ENCODE measurements at places on chromosomes 11 and 22. TPM values are rescaled to one million over a fixed set of nuclear protein-coding genes. Genes with fewer than 3 reads are reported as not detected.

IL18BP gene
- total RNA-seq, result 1.8 TPM

- peak; percentile 92 for DNase-seq
These were observed 2.9 kb upstream of the MTFP1 start for GRCh38 chr22:30422481-30423300.

DNA sequence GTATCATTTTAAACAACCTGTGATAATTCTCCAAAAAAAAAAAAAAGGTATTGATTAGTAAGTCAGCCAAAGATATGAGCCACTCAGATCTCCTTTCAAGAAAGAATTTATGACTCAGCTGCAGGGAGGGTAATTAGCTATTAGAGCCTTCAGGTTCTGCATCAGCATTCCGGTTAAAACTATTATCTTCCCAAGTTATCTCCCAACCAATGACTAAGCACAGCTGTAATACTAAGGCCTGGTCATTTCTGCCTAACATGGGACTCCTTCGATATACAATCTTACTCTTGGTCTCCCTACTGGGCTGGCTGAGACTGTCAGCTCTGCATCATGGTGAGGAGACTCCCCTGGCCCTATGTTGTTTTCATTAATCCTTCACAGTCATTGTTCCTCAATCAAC, 60.4 kb downstream of the SBF2 start:
- DNase-seq, result peak; percentile 48

DNA sequence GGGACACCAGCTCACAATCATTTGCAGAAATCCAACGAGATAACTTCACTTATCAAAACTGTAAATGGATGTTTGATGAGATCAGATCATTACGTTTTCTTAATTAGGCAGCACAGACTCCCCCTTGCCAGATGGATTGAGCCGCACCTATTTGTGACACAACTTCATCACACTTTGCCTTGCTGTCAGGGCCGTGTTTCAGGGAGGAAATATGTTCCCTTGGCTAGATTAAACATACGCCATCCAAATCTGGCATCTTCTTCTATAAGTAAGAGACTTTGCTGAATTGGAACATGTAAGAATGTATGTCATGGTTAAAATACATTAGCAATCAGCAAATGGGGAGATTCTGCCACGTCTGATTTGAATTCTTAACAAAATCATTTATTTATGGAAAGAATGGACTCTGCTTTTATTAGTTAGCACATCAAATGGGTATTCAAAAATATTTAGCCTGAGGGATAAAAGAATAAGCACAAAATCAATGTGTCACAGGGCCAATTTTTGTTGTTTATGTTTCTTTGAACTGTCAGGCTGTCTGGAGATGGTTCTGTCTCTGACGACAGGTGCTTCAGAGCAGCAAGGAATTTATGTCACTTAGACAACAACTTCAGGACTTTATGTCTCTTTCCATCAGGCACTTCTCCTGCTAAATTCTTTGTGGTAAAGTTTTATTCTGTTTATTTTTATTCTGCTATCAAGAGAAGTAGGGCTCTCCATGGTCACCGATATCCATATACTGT, 326.1 kb upstream of the NCAM1 start:
- DNase-seq, result no peak

DNA sequence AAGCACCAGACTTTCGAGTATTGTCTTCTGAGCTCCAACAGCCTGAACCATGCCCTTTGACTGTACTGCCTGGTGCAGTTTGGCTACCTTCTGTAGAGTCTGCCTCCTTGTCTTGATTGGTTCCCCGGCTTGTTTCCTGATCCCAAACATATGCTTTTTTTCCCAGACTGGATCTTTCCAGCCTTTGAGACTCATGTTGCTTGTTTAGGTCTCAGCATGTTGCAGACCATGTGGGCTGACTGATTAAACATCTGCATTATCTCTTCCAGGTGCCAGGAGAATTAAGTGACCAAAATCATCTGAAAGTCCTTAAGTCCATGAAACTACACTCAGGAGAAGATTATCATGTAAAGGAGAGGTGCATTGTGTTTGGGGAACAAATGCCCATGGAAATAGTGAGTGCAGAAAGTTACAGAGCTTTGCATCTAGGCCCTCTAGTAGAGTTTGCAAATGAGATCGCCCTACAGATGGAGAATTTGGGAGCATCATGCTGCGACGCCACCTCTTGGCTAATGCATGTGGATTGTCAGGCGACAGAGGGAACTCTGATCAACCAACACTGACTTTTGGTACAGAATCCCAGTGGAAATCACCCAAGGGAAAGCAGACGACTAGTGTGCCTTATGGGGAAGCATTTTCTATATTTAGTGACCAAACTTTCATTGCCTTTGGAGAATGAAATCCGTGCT, 188.8 kb downstream of the BLID start:
- DNase-seq, result no peak

DNA sequence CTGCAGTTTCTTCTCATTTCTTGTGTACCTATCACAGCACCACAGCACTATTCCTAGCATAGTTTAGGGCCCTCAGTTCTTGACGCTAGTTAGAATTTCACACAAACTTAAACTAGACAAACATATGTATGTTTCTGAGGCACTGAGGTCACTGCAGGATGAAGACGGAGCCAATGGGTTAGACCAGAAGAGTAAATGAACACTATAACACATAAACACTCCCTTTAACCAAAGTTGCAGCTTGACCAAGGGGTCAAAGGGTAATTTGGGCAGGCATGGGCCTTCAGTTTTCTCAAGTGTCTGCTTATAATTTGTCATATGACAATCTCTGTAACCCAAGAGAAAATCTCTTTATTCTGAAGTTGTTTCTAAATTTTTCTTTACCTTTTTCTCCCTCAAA, 12.9 kb upstream of the HBE1 start:
- DNase-seq, result no peak

NLRP14 gene
- total RNA-seq, result not detected

VPS51 gene
- total RNA-seq, result 139 TPM

DNA sequence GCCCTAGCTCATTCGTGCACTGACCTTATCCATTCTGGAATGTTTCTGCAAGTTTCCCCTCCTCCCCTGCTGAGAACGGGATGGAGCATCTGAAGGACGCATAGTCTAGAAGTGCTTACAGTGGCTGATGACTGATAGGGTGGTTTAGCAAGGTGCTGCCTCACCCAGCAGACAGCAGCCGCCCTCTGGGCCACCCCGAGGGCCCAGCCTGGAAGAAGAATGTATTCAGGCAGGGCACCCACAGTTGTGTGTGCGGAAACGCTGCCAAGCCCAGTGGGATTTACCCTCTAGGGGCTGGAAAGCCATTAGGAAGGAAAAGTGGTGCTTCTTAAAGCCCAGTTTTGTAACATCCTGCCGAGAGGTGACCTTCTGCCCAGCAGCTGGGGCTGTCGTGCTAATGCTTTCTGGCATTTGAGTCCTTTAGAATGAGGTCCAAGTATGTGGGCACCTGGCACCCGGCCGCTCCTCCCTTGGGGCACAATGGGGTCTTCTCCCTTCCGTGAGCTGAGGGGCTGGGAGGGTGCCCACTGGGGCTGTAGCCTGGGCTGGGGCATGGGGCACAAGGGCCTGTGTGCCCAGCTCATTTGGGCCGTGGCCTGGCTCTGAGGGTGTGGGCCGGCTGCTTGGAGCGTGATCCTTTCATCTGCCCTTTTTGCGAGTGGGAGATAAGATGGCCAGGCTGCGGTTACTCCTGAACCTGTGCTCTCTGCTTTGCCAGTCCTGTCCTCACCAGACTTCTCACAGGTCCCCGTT, 14.4 kb downstream of the FBLN1 start:
- peak; percentile 13 for DNase-seq

- no peak for DNase-seq
These were observed 35.0 kb downstream of the CAT start for GRCh38 chr11:34473603-34474169.

- DNase-seq, result no peak
These were observed 8.0 kb downstream of the DHCR7 start for GRCh38 chr11:71440021-71440755.

LIF gene
- 8.8 TPM for total RNA-seq

- DNase-seq, result peak; percentile 90
These were observed 94.2 kb downstream of the ABTB2 start for GRCh38 chr11:34263441-34264091.
